ENCODE measurements at places on chromosomes 11 and 22.

DNA sequence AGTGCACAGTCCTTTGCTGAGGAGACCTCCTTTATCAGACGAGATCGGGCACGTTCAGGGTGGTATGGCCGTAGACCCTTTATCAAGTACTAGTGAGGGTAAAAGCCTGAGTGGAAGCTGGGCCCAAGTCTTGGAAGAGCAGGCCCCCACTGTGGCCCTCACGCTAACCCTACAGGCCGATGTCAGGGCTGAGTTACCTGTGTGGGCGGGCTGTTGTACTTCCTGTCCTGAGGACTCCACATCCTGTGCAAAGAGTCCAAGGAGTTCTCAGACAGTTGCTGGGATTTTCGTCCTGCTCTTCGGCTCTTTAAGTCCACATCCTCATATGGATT lies 34.9 kb downstream of the RPL27A start:
- no peak for DNase-seq

DNA sequence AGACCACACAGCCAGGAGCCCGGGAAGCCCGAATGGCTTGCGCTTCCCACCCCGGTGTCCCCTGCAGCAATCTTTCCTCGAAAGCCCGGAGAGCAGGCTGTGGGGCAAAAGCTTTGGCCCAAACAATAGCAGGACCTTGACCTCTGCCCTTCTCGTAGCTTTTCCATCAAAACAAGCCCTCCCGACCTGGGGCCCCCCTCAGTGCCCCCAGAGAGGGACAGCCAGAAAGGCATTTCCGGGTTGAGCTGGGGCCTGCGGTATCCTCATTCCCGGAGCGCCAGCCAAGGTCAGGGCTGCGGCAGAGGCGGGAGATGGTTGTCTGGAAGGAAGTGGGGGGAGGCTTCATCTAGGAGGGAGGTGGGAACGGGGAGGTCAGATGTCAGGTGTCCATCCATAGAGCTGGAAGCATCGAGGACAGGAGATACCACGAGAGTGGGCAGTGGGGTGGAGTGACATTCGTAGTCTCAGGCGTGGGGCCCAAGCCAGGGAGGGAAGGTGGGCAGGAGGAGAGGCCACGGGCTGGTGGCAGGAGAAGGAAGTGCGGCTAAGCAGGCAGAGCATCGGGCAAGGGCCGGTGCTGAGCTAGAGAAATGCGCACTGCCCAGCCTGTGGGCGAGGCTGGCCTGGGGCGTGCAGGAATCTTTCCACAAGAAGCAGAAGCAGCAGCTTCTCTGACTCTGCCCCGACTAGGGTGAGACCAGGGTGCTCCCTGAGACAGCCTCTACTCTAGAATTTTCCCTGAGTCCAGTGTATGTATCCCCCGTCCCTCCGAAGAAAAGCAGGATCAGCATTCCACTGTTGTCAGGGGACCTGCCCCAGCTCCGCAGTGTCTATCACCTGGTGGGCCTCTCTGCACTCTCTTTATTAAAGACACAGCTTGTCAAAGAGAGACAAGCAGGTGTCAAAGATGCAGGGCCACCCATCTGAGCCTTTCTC lies 14.3 kb downstream of the PDGFB start:
- no peak for DNase-seq

DNA sequence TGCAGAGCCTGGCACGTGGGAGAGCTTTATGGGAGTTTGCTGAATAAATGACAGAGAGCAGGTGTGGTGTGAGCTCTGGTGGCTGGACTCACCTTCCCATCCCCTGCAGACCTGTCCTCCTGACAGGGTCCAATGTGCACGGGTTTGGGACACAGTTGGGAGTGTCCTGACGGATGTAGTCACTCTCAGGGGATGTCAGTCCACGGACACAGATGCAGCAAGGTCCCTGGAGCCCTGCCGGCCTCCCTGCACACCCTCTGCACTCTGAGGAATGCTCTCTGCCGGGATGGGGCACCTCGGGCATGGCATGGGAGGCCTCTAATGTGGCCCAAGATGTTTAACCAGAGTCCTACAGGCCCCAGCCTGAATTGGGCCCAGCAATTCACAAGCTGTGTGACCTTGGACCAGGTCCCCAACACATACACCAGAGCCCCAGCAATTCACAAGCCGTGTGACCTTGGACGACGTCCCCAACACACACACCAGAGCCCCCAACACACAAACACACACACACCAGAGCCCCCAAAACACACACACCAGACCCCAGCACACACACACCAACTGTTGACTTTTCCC lies 30.0 kb upstream of the RFPL3 start:
- DNase-seq = no peak

DNA sequence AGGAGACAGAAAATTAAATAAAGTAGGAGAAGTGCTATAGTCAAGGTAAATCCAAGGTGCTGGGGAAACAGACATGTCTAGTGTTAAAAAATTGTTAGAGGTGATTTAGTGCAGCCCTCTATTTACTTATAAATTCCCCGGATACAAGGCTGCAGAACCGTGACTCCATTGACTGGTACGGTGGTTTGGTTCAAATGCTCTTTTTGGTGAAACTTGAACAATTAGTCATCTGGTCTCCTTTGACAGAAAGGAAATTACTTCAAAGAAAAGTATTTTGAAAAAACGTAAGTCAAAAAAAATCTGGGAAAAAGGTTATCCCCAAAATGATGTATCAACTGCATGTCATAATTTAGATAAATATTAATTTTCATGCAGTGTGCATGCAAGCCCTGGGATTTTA lies 399.2 kb downstream of the CNTN5 start:
- no peak for DNase-seq

DNA sequence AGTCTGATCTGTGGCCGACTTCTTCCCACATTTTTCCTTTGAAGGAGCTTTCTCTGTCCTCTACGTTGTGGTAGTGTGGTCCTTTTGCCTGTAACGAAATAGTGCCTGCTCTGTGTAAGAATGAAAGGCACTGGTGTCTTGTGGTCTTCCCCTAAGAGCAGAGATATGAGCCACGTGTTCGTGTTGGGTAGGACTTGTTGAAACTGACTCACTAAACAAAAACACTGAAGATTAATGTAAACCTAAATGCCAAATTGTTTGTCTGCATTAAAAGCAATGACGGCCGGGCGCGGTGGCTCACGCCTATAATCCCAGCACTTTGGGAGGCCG lies 10.1 kb upstream of the RPS3 start:
- no peak for DNase-seq

GRCh38 chr11:88164320-88164719 lies 10.9 kb downstream of the RAB38 start:
- no peak for DNase-seq

DNA sequence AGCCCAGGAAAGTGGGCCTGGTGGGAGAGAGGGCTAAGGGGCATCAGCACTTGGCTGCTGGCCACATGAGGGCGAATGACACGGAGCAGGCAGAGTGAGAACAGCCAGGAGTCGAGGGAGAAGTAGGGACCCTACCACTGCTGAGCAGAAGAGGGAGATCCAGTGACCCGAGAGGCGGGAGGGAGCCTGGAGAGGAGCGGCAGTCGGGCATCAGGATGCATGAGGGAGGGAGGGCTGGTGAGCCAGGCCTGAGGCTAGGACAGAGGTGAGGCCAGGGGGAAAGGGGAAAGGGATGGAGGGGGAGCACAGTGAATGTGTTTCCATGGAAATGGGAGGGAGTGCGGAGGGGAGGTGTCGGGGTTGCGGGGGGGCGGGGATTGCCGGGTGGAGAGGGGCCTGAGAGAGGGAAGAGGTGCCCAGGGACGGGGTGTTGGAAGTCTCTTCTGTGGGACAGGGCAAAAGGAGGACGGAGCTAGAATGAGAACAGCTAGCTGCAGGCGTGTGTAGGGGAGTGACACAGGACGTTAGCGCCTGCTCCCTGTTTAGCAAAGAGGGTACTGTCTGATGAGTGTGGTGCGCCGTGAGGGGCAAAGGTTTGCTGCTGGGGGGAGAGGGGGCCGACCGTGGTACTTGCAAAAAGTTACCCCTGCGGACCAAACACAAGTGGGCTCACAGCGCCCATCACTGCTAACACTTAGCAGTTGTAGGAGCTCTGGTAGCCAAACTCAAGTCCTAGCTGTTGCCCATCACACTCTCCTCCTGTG lies 37.1 kb upstream of the WNT11 start:
- no peak for DNase-seq

DNA sequence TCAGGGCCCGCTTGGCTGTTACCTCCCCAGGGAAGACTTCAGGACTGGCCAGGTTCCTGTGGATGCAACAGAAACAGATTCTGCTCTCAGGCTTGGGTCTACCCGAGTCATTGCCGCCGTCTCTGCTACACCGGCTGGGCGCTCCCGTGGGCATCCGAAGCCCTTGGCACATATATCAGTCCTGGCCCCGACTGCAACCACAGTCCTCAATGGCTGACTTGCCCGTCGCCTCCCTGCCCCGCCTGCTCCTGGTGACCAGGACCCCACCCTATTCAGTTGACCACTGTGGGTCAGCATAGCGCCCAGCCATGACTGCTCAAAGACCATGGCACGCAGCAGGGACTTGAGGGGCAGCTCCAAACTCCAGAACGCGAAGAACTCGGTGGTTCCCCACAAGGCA lies 64.7 kb upstream of the SLC22A12 start:
- DNase-seq = no peak

DNA sequence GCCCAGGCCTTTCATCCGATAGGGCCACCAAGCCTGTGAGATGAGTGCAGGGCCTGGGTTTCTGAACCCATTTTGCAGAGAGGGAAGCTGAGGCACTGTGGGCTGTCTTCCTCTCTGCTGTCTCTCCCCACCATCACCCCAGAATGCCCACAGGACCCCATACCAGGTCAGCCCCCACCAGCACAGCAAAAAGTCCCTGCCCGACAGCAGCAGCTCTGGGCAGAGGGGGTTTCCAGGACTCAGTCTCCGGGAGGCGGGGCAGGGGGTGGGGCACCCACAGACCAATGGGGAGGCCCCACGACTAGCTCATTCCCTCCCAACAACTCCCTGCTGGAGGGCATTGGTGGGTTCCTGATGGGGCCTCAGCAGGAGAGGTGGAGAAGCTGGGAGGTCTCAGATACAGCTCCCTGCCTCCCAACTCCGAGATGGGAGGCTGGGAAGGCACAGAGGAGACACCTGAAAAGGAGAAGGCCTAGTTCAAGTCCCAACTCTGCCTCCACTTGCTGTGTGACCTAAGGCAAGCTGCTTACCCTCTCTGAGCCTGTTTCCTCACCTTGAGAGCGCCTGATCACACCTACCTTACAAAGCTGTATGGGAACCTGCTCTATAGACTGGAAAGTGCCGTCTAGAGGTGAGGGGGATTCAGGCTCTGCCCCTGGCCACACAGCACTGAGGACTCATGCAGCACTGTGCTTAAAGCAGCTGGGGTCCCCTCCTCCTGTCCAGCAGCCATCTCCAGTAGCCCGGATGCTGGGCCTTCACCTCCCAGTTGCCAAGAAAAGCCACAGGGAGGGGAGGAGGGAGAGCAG lies 3.5 kb downstream of the CBX7 start:
- DNase-seq = no peak

- peak; percentile 45 for DNase-seq
Observed at GRCh38 chr11:118790357-118791110, 430 bp downstream of the DDX6 start.

DNA sequence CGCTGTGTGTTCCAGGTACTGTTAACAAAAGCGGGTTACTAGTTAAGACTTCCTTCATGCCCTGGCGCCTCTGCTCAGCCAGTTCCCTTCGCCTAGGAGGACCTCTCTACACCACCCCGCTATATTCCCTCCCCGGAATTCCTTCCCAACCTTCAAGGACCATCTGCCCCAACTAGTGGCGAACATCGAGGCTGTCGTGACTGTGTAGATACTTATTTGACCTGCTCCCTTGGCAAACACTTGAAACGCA lies 450 bp upstream of the BCL2L13 start:
- peak; percentile 14 for DNase-seq

DNA sequence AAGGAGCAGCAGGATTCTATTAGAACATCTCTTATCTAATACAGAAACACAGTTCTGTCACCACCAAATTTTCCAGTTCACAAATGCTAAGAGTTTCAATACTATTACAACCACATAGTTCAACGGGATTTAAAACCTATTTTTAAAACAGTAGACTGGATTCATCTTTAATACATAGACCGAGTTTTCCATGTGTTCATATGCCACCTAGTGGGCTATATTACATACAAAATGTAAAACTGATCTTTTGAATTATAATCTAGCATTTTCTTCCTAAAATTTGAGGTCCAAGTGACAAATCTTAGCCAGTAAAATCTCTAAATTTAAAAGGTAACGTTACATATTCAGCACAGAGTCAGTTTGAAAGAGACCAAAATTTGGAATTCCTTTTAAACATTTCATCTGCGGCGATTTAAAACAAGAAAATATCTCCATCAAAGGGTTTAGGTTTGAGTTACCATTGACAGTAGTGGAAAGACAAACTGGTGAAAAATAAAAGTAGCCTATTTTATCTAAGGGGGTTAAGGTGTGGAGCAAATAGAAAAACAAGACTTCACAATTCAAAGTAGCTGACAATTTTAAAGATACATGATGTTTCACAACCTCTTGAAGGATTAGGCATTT lies 269.3 kb upstream of the MPPED2 start:
- DNase-seq = peak; percentile 3

DNA sequence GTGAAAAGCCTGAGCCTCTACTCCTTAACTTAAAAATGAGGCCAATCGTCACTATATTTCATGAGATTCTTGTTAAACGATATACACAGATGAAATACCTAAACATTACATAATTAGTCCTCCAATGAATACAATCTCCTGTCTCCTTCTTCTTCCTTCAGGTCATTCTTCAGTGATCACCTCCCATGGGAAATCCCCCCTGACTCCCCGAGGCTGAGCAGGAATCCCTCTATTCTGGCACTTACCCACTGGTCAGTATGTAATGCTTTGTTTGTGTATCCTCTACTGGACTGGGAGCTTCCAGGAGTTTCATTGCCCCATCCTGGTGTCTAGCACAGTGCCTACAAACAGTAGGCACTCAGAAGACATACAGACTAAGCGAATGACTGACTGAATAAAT lies 52.3 kb downstream of the RAB38 start:
- no peak for DNase-seq

DNA sequence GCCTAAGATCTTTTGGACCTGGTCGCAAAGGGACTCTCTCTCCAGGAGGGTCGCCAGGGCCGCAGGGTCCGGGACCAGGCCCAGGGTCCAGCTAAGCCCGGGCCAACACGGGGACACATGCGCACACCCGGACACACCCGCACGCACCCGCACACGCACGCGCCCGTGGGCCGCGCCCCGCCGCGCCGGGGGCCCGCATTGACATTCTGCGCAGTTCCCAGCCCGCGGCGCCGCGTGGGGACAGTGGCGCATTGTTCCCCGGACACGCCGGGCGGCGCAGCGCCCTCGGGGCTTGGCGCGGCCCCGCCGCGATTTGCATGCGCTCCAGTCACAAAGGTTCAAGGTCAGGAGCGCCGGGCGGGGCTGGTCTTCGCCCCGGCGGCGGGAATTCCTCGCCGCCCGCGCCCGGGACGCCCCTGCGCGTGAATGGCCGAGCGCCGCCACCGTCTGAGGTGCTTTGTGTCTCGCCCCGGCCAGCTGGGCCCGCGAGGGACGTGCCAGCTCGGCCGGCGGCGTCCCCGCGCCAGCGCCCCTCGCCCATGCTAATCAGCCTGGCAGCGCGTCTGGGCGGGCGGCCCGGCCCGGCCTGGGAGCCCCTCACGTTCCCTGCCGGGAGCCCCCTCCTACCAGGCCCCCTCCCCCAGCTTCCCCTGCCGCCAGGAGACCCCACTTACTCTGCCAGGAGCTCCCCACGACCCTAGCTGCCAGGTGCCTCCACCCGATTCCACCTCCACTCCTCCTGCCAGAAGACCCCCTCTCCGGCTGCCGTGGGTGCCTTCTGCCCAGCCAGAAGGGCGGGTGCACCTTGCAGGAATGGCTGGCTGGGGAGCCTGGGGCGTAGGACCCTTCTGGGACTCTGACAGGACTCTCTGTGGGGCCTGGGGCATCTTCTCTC lies 50.5 kb upstream of the WNT7B start:
- DNase-seq = no peak

GRCh38 chr22:42365111-42365865 lies 66.9 kb downstream of the NFAM1 start:
- DNase-seq = peak; percentile 87
